ENCODE measurements at places on chromosomes 7 and 10.
A peak's percentile ranks its signal among the peaks of the same experiment; 100 is the strongest.

DNA sequence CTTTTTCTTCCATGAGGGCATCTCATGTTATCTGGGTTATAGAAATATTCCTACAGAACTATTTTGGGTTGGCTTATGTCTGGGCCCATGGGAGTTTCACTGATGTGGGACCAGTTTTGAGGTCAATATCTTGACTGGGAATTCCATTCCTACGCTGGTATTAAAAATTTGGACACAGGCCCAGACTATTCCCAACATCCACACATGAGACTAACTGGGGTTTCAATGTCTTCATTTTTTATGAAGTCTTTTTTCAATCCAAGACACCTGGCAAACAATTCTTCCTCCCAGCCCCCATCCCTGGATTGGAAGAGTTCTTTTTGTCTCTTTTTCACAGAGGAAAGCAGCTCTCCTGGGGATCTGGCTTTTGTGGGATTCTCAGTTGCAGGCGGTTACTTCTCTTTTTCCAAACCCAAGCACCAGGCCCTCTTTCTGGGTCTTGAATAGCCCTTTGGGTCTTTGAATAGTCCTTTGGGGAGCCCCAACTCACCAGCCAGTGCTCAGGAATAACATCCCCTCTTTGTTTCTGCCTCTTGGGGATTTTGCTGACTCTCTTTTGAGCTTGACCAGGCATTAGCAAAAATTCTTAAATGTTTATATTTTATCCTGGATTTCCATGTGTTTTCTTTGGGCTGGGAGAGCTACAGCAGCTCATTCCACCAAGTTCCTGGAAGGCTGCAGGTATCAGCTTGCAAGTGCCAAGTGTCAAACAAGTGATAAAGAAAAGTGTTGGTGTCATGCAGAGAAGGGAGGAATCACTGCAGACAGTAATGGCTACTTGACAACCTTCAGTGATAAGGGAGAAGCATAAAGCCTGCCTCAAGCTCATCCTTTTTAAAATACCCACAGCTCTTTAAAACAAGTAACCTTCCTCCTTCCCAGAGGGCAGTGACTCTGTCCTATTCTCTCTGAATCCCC lies 234.3 kb downstream of the ADAM12 start:
- DNase-seq, result peak; percentile 6

- no peak for DNase-seq
Measured at GRCh38 chr10:63716016-63716580, 194.9 kb downstream of the REEP3 start.

- no peak for DNase-seq
Measured at GRCh38 chr7:129368389-129368986, 65.7 kb upstream of the STRIP2 start.

DNA sequence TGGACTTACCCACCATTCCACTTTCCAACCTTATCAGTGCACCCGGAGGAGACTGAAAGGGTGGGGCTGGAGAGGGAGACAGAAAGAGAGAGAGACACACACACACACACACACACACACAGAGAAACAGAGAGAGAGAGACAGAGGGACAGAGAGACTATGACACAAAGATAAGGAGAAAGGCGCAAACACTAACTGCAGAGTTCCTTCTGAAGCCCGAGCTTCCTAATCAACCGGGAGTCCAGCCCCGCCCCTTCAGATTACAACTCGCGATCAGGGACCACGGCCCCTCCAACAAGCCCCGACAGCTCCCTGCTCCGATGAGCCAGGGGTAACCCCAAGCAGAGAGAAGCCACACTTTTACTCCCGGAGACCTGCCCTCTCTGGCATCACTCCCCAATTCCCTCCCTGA lies 499 bp downstream of the GAL3ST4 start:
- no peak for DNase-seq

DNA sequence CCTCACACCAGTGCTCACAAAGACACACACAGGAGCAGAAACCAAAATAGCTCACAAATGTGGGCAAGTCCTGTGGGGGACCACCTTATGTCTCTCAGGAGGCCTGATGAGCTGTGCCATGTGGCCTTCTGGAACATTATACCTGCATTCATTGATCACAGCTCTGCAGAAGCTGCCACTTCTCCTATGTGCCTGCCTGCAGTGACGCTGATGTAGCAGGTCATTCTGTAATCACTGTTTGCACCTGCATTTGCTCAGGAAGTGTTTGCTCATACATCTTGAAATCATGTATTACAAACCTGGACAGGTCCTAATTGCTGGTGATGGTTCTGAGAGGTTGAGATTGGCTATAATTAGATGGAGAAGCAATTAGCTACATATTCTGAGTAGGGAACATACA lies 310.2 kb downstream of the AUTS2 start:
- no peak for DNase-seq

DNA sequence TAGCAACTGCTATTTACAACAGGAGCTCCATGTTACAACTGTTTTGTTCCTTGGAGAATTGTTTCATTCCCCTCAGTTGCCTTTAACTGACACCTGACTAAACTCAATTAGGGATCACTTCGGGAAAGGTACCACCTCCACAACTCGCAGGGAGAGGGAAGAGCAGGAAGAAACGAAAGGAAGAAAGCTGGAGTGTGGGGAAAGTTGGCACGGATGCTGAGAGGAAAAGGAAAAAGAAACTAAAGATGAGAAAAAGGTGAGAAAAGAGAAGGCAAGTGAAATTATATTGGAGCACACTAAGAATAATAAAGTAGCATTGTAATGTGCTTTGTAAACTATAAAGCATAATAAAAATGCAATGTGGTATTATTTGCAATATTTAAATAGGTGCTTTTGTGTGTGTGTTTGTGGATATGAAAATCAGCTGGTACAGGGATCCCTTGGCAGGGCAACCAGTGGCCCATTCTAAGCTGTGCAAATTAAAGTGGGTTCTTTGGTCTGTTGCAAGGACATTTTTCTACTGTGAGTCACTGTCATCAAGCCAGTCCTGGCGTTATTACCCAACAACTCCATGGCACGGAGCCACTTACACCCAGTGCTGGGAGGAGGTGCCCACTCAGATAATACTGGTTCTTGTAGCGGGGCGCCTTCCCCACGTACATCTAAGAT lies 45.9 kb downstream of the HIPK2 start:
- peak; percentile 24 for DNase-seq

Measured in Kasumi-1 (cell line).